ENCODE measurements at places on chromosomes 7 and 10.

GRCh38 chr10:114266521-114266920 is 27.5 kb downstream of the VWA2 start:
- no peak for DNase-seq

DNA sequence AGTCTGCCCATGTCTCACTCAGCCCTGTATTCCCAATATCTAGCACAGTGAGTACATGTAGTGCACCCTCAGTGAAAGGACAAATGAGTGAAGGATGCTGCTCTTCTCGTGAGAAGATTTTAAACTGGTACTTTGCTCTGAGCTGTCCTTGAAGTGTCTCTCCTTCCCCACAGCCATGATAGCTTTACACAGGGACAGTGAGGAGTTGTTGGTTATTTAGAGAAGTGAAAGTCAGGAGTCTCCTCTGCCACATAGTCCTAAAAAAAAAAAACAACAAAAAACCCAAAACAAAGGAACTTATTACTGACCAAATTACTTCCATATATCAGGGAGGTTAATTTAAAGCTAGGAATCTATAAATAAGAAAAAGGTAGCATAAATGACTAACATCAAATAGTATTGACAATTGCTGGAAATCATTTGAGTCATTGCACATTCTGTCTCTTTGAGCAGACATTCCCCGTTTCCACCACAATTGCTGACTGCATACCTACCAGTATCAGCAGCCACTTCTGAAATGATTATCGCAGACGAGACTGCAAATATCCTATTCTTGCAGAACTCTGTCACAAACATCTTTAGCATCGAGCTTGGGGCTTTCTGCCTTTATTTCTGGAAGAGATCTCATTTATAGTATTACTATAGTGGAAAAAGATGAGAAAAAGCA is 202.1 kb downstream of the PTEN start:
- DNase-seq, result peak; percentile 47

DNA sequence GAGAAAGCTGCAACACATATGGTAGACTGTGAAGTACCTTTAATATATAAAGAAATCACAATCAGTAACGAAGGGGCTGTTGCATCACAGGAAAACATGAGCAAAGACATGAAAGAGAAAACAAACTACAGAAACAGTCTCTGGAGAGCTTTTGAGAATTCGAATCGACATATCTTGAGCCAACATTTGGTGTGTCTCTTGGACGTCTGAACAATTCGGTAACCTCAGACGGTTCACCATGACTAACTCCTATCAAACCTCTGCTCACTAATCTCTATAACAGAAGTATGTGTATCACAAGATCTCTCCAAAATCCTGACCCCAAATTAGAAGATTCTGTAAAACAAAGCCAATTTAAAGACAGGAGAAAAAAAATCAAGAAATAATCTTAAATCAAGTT is 262.0 kb upstream of the YAE1 start:
- DNase-seq, result no peak

- DNase-seq, result no peak
Measured at GRCh38 chr10:117221156-117221711, 19.7 kb upstream of the SLC18A2 start.

DNA sequence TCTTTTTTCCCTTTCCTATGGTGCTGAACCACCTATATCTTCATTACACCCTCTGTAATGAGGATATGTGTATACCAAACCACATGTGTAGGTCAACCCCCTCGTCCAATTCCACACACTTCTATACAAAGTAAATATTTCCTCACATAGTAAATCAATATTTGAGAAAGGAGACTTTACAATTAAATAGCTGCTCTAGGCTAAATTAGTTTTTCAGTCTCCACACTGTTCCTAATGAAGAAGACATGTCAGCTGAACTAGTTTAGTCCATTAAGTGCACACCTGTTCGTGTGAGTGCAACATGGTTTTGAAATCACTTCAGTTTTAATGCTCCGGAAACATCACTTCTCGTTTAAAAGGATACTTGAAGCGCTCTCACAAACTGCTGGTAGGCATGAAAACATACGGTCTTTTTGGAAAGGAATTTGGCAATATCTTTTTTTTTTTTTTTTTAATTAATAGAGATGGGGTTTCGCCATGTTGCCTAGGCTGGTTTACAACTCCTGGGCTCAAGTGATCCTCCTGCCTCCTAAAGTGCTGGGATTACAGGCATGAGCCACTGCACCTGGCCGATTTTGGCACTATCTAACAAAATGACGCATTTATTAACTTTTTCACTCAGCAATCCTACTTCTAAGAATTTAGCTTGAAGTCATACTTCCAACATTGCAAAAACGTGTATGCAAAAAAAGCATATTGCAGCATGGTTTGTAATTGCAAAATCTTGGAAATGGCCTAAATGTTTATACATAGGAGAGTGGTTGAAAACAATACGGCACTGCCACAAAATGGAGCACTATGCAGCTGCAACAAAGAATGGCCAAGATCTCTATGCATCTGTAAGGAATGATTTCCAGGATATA is 2.1 kb upstream of the XRCC2 start:
- no peak for DNase-seq

- DNase-seq, result no peak
Measured at GRCh38 chr10:95730233-95730632, 25.7 kb upstream of the ENTPD1 start.

- DNase-seq, result no peak
Measured at GRCh38 chr10:102998399-102998907, 80.4 kb downstream of the CNNM2 start.

DNA sequence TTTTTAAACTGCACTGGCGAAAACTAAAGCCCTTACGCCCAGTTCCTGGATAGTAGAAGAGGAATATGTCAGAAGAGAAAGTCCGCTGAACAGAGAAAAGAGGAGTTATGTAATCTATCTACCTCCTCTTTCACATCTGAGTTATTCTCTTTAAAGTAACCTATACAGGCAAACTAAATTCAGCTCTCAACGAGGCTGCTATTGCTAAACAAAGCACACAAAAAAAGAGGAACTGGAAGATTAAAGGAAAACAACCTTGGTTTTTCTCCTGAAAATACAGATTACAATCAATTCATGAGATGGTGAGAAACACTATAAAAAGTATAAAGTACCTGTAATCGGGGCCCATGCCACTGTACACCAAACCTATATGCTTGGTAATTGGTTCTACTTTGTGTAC is 5.8 kb downstream of the PSMA2 start:
- no peak for DNase-seq

DNA sequence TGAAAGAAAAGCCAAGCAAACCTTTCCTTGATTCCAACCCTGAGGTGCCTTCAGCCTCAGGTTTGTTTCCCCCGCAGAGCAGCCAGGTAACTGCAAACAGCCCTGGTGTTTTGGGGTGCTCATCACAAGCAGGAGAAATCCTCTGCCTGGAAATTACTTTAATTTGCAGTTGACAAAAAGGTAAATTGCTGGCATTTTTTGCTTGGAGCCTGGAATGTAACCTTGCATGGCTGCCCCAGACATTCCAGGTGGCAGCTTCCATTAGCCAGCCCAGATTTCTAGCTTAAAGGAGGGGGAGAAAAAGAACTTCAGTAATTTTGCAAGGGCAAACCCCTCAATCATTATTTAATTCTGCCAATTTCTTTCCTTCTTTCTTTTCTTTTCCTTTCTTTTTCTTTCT is 194.4 kb downstream of the MYOF start:
- DNase-seq, result no peak

DNA sequence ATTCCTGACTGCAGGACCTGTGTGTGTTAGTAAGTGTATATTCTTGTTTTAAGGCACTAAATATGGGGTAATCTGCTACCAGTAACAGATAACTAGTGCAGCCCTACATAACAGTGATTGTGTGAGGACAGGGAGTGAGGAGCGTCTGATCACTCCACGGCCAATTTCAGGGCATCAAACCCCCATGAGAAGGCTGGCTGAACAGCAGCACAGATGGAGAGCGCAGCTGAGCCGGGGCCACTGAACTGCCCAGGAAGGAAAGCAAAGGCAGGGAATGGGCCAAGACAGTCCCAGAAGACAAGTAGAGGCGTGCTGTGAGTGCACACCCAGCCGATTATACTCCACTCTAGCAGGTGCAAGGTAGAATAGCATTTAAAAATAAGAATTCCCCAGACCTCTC is 157.1 kb upstream of the CHST15 start:
- no peak for DNase-seq

GRCh38 chr7:32018845-32019578 is 51.2 kb downstream of the PDE1C start:
- no peak for DNase-seq

GRCh38 chr7:7858559-7858958 is 110.0 kb upstream of the GLCCI1 start:
- no peak for DNase-seq

- DNase-seq, result no peak
Measured at GRCh38 chr10:111086574-111086973, 9.7 kb downstream of the ADRA2A start.

- DNase-seq, result no peak
Measured at GRCh38 chr10:130049987-130050386, 60.6 kb downstream of the C10orf143 start.

GRCh38 chr10:129498680-129499079 is 31.6 kb downstream of the MGMT start:
- no peak for DNase-seq

- no peak for DNase-seq
Measured at GRCh38 chr10:1685699-1686490, 51.4 kb downstream of the ADARB2 start.

- DNase-seq, result no peak
Measured at GRCh38 chr7:136709876-136710275, 158.6 kb upstream of the CHRM2 start.

- no peak for DNase-seq
Measured at GRCh38 chr7:53900856-53901528, 641.2 kb upstream of the VSTM2A start.

- no peak for DNase-seq
Measured at GRCh38 chr10:131174651-131175540, 136.6 kb downstream of the TCERG1L start.

DNA sequence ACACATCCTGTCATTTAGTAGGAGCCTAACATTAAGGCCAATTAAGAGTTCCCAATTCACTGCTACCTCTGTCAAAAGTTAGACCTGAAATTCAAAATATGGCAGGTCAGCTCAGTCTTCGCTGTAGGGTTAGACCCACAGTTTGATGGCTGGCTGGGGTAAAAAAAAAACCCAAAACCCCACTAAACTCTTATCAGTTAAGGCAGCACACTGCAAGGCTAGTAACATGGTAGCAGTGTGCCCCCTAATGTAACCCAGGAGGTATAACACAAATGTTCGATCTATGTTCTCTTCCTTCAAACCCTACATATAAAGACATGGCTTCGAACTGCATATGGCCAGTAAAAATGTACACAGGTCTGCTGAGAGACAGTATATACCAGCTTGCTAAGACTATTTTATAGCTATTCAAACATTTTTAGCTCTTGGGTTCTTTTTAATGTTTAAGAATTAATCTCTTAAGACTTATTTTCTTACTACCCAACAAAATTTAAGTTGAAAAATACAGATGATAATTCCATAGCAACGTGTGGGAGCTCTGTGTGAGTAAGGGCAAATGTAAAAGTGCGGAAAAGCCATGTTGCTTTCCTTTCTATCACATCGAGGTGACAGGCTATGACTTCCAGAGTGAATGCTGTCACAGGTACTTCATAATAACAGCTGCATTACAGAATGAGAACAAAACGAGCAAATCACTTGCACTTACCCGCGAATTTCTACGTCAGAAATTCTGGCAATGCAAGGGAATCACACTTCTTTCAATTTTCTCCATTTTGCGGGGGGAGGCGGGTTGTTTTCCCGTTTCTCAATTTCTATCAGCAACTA is 168.4 kb upstream of the IMMP2L start:
- DNase-seq, result no peak

DNA sequence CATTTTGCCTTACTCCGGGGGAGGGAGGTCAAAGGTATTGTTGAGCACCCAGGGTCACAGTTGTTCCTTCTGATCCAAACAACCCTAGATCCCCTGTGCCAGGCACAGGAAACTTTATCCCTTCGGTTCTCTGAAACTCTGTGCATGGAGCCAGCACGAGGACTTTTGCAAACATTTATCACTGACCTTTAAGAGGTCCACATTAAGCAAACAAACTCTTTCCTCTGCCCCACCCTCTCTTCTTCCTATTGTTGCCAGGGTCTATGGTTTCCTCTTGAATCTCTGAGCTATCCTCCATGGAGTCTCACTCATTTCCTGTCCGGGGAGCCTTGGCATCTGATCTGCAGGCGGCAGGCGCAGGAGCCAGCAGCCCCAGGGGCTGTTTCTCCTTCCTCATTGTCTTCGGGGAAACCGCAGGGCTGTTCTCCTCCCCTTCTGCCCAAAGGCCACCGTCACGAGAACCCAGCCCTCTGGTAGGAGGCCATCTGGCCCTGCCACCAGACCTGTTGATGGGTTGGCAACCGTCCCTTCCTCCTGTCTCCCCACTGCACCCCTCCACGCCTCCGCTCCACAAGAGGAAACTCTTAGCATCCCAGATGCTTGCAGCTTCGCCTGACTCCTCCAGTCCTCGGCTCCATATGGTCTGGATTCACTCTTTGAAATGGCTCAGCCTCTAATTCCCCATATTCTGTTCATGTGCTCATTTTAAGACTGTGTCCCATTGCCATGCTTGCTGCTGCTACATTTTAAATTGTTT is 327.3 kb upstream of the NRP1 start:
- no peak for DNase-seq

- no peak for DNase-seq
Measured at GRCh38 chr7:127478024-127478355, 85.5 kb upstream of the ZNF800 start.

- no peak for DNase-seq
Measured at GRCh38 chr7:47260270-47260669, 321.6 kb downstream of the TNS3 start.

DNA sequence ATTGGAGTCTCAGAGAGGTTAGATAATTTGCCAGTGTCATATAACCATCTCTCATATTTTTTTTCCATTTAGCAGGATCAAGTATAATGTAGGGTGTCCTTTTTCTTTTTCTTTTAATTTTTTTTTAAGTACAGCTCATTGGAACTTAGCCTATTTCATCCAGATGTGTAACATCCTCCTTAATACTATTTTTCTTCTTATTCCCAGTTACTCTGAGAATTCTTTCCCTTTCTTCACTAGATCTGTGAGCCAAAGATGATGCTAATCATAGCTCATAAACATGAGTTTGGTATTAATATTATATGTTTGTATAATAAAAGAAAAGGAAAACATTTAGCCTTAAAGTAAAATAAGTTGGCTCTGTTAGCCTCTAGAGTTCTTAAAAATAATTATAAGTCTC is 32.8 kb downstream of the PPP1R9A start:
- no peak for DNase-seq

GRCh38 chr7:157893535-157894044 is 556.8 kb downstream of the DNAJB6 start:
- no peak for DNase-seq

GRCh38 chr10:121088524-121088923 is 237.4 kb downstream of the WDR11 start:
- DNase-seq, result no peak

- DNase-seq, result no peak
Measured at GRCh38 chr7:111132833-111133232, 41.9 kb downstream of the LRRN3 start.

All from stimulated activated naive CD8-positive, alpha-beta T cell treated with anti-CD3 and anti-CD28 coated beads, Interleukin-15, amount 100 ng/mL, for 72 hours (primary cell).